ENCODE measurements at places on chromosomes 6 and 20.

GRCh38 chr6:104789770-104790190 lies 69.9 kb downstream of the HACE1 start:
- DNase-seq, result no peak

DNA sequence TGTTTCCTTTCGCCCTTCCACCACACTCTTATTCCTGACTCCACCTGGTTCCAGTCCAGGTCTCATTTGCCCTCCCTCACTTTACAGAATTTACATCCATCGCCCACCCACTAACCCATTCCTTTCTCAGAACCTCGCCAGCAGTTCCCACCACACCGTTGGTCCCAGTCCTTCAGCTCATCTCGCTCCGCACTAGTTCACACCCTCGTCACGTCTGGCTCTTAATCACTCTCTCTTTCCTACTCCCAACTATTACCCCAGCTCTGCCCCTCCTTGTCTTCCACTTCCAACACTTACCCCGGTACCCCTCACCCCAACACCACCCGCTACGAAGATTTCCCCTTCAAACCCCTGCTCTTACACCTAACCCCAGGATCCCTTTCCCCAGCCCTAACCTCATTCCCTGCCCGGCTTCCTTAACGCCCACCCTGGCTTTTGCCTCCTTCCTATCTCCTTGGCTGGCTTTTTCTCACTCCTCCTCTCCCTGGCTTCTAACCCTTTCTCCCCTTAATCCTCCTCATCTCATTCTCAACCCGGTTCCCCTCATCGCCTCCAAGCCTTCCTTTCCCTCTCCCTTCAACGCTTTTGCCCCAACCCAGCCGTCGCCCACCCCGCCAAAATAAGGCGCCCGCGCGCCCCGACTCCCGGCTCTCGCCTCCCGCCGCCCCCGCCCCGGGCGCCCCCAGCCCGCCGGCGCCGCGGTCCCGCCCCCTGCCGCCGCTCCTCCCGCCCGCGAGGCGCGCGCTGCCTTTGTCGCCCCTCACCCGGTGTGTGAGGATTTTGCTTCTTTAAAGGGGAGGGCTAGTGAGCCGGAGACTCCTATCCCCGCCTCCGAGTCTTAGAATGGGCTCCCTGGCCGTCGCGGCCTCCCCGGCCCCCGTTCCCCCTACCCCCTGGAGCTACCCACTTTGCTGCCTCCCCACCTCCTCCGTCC lies 542 bp downstream of the USP49 start:
- no peak for DNase-seq

- no peak for DNase-seq
Measured at GRCh38 chr6:57089265-57089664, 723 bp upstream of the ZNF451 start.

DNA sequence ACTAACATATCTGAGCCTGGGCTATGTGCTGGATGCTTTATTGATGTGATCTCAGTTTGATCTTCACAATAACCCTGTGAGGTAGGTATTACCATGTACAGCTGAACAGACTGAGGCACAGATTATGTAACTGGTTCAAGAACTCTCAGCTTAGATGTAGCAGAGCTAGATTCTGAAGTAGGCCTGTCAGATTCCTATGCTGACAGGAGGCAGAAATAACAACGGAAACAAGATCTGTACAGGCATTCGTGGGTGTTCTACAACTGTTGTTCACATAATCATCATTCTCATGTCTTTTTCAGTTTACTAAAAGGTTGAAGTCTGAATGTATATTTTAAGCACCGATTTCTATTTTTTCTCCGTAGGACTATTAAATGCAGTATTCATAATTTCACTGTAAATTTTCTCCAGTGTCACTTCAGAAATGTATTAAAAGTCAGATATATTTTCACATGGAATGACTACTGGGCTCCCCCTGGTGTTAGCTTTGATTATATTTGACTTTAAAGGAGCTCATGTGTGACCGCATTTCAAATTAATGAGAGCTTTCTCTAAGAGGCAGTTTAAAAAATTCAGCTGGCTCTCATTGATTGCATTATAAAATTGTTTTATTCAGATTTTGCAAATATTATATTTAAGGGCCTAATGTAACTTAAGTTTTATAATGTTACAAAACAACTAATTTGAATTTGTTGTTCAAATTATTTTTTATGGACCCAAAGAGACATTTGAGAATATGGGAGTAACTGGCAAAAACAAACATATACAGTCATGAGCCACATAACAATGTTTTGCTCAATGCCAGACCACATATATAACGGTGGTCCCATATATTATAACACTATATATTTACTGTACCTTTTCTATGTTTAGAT lies 36.4 kb upstream of the SLC17A4 start:
- DNase-seq, result no peak

DNA sequence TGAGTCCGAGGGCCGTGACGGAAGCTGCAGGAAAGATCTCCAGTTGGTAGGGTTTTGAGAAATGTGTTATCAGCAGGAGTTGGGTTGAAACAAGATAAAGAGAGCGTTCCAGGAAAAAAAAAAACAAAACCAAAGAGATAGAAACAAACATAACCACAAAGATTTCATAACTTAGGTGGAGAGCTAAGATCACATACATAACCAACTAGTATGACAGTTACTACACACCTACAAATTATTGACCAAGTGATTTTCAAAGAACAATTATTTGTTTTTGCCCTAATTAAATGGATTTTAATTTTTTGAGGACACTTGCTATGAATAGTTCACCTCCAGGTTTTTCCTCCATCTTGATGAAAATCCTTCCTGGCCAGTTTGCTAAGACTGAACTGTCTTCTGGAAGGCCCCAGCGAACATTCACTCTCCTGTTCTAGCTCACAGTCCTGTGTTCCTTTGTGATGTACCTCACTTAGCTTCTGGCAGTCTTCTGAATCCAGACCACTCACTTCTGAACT lies 69.4 kb downstream of the SNX9 start:
- no peak for DNase-seq

- DNase-seq, result no peak
Measured at GRCh38 chr6:11853678-11854407, 75.2 kb upstream of the ADTRP start.

DNA sequence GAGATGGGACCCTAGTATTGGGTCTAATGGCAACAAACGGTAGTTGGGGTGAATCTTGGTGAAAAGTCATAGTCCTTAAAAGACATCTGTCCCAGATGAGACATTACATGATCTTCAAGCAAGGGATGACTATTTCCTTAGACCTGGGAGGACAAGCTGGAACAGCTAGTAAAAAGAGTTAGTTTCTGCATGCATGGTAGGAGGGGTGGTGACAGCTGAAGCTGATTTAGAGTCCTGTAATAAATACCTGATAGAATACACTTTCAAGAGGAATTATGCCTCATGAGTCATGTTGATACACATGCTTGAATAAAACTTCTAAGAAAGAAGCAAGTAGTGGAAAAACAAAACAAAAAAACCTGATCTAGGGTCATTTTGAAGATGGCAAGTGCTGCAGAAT lies 247.4 kb downstream of the CD109 start:
- no peak for DNase-seq

- DNase-seq, result no peak
Measured at GRCh38 chr6:159594106-159594749, 98.8 kb downstream of the SOD2 start.

DNA sequence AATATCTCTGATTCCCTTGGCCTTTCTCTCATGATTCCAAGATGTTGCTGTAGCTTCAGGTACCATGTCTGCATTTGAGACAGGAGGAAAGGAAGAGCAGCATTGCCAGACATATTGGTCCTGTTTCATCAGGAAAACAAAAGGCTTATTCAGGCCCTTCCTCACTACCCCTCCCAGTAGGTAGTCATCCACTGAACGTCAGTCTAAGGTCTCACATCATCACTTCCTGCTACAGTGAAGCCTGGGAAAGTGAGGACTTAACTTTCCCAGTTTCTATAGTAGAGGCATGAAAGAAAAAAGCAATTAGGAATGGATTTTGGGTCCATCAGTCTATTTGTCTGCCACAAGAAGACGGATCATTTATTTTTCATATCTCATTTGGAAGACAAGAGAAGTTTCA lies 85.7 kb upstream of the SOX4 start:
- no peak for DNase-seq

- DNase-seq, result no peak
Measured at GRCh38 chr6:36873612-36874442, 776 bp downstream of the PPIL1 start.

DNA sequence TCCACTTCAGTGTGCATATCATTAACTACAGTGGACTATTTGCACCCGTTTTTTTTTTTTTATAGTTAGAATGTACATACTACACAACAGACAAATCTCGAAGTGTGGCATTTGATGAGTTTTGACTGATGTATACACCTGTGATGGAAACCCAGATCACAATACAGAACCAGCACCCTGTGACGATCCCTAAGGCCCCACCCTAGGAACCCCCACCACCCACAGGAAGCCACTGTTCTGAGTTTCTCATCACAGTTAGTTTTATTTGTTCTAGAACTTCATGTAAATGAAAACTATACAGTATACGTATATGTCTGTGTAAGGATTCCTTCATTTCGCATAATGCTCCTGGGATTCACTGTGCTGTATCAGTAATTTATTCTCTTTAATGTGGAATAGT lies 102.8 kb downstream of the IRF4 start:
- no peak for DNase-seq

GRCh38 chr6:169263836-169264608 lies 10.4 kb upstream of the THBS2 start:
- DNase-seq, result no peak

GRCh38 chr6:101454106-101454676 lies 60.7 kb downstream of the GRIK2 start:
- no peak for DNase-seq

DNA sequence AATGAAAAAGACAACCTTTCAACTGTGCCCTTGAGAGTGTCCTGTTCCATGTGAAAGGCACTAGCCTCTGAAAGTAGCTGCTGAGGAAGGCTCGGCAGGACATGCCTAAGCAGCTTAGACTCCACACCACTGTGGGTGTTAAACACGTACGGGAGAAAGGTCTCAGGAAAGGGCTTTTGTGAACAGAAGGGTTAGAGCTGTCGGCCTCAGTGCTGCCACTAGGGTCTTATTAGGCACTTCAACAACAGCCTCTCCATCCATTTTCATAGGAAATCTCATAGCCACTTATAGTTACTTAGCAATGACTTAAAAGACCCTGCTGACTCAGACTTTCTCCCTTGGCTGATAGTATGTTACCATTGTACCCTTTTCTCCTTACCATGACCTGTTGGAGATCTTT lies 662.8 kb downstream of the TBC1D32 start:
- DNase-seq, result no peak

DNA sequence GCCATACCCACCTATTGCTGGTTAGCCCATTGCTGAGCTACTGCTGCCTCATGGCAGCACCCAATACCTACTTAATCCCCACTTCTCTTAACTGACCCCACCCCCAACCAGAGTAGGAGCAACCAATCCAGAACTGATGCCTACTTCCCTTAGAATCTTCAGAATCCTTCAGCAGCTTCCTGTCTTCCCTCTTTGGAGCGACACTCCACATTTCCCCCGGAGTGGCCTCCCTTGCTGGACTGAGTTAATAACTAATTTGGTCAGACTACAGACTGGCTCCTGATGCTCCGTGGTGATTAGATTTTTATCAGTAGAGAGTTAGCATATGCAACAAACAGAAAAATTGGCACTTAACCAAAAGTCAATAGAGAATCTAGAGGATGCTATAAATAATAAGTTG lies 51.2 kb upstream of the UBR2 start:
- DNase-seq, result no peak

DNA sequence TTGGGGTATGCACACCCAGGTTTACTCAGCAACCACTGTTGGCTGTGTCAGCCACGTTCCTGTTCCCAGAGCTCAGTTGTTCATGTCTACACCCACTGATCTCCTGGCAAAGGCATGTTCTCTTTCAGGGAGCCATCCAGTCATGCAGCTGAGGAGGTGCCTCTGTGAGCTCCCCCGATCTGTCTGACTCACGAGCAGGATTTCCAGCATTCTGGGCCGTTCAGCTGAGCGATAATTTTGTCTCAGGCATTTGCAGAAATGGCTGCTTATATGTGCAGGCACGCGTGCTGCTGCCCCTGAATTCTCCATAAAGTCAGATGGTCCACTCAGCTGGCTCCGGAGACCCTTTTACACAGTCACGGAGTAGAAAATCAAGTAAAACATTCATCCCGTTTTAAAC lies 78.4 kb upstream of the IYD start:
- no peak for DNase-seq

DNA sequence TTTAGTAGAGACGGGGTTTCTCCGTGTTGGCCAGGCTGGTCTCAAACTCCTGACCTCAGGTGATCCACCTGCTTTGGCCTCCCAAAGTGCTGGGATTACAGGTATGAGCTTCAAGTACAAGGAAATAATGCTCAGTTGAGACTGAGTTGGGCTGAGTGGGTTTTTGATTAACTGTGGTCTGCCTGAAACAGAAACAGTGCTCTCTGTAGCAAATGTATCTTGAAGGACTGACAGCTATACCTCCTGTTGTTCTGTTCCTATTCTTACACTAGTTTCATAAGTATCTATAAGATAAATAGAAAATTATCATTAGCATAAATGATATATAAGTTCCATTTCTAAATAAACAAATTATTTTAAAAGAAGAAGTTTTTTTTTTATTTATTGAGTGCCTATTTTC lies 142.8 kb upstream of the PTPRK start:
- DNase-seq, result no peak

DNA sequence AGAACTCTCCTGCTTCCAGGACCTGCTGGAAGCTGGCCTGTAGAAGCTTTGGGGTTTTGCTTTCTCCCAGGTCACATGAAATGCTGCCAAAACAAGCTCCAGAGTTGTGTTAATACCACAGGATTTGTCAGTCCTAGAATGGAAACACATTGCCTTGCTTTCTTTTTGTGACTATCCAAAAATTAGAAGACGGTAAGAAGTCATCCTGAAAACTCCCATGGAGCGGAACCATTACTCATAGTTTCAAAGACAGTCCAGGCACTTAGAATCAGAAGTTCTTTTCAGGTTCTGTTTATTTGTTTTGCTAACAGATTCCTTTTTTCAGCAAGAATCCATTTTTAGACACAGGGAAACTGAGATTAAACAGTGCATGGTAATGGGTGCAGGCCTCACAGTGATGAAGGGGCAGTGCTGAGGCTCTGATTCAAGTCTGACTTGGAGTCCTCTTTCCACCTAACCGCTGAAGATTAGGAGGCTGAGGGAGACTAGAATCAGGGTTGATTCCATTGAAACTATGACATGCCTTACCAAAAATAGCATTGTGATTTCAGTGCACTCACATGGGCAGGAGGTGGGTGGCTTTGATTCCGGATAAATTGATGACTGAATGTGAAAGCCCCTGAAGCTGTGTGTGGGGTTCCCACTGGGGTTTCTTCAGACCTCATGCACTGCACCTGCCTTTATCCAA lies 72.2 kb upstream of the NAA20 start:
- DNase-seq, result no peak

DNA sequence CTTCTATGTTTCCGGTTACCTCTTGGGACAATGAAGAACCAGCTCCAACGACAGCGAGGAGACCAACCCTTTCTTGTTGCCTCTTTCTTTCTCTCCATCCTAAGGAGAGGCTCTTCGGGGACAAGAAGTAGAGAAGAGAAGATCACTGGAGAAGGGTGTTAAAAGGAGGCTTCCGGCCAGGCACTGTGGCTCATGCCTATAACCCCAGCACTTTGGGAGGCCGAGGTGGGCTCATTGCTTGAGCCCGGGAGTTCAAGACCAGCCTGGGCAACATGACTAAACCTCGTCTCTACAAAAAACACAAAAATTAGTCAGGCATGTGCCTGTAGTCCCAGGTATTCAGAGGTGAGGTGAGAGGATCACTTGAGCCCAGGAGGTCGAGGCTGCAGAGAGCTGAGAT lies 90.8 kb upstream of the TNFAIP3 start:
- DNase-seq, result no peak
